ENCODE measurements at places on chromosomes 2 and 18.

GRCh38 chr18:29418136-29418535 lies 1241.2 kb upstream of the CDH2 start:
- DNase-seq, result no peak

- DNase-seq, result peak; percentile 10
Measured at GRCh38 chr2:171924170-171924942, 2.1 kb downstream of the HAT1 start.

DNA sequence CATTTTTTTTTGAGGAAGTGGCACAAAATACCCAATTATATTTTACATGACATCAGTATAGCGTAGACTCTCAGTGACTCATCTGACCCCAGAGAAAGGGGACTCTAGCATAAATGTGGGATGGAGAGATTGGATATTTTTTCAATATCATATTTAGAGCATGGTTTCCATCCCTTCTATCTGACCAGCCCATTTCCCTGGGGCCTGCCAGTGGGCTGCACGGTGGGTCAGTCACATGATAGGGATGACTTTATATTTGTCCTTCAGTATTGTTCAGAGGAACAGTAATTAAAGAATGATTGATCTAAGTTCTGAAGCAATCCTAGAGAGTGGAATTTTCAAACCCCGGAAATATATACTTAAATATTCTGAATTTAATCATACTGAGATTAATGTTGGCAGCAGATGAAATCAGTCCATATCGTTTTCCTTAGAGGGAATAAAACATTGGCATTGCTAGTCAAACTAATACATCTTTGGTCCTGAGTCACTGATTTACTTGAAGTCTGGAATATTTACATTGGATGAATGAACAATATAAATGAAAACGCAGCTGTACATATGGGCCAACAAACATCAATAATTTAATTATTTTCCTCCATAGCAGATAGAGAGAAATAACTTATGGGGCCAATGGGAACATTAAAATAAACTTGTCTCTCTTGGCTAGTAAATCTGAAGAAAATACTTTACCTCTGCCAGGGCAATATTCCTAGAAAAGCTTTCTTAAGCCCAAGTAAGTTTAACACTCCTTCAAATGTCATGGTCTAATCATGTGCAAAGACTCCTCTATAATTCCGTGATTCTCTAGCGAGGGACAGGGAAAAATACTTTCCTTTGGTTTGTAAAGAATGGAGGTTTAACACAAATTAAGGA lies 563.6 kb upstream of the PKDCC start:
- DNase-seq, result no peak

- no peak for DNase-seq
Measured at GRCh38 chr2:46308081-46308480, 10.9 kb downstream of the EPAS1 start.

Measured in NCI-H69 (cell line).